ENCODE measurements at places on chromosomes 6 and 20.
A peak's percentile ranks its signal among the peaks of the same experiment; 100 is the strongest.

- no peak for DNase-seq
These were observed 6.4 kb downstream of the FBXO30 start for GRCh38 chr6:145808239-145808638.

GRCh38 chr6:73180763-73181619, 44.3 kb downstream of the KHDC1L start:
- DNase-seq = peak; percentile 32

- DNase-seq = no peak
These were observed 60.7 kb downstream of the TNFAIP3 start for GRCh38 chr6:137927777-137928218.

DNA sequence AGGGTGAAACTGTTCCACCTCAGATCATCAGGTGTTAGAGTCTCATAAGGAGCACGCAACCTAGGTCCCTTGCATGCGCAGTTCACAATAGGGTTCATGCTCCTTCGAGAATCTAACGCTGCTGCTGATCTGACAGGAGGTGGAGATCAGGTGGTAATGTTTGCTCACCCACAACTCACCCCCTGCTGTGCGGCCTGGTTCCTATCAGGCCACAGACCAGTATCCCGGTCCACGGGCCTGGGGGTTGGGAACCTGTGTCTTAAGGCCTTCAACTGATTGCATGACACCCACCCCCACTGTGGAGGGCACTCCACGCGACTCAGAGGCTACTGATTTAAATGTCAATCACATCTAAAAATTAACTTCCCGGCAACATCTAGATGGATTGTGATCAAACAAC, 411.2 kb upstream of the SULF2 start:
- DNase-seq = no peak

DNA sequence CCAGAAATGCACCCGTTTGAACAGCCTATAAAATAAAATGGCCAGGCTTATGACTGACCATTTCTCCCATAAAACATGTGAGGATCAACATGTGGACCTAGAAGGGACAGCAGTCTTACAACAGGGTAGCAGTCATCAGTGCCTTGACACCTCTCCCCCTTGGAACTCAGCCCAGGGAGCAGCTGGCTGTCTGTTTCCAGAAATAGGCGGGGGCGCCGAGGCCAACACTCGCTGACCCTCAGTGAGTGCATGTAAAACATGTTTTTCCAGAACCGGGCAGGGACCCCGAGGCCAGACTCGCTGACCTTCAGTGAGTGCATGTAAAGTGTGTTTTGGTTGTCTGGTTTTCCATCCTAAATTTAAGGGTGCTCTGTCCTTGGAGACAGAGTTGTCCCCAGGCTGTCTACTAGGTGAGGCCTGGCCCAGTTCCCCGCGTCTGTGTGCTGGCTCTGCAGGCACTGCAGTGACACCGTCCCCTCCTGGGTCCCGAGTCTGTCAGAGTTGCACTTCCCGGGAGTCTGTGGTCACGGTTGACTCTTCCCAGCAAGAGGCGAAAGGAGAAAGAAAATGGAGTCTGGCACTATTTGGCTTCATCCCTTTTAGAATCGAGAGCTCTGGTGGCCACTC, 19.8 kb upstream of the ADRM1 start:
- no peak for DNase-seq

GRCh38 chr6:169343886-169344749, 90.5 kb upstream of the THBS2 start:
- DNase-seq = no peak

DNA sequence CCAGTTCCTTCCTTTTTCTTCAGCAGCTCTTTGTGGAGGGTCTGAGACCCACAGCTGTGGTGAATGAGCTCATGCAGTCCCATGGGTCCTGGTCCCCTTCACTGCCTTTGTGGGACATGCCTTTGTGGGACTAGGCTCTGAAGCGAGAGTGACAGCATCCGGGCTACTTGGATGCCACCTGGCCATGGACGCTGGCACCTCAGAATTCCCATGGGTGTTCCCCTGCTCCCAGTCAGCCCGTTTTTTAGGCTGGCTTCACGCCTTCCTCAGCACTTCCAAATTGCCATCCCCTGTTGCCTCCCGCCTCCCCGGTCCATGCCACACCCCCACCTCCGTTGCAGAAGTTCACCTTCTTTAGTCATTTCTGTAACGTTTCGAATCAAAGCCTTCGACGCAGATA, 45.1 kb downstream of the RAMACL start:
- DNase-seq = no peak

DNA sequence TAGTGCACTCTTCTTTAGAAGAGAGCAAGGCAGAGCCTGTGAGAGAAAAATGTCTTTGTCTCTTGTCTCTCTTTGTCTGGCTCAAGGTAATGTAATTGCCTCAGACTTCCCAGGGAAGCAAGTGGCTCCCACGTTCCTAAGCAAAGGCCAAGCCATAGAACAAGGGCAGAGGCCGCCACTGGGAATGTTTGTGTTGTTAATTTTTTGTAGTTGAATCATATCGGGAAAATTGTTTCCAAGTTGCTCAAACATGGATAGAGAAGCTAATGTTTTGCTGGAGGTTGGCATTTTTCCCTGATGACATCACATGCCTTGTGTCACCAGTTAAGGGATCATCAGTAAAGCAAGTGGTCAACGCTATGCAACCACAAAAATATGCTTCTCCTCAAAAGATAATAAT, 211.5 kb upstream of the FOXA2 start:
- peak; percentile 20 for DNase-seq

GRCh38 chr6:140043357-140043756, 668.9 kb upstream of the CITED2 start:
- DNase-seq = no peak

DNA sequence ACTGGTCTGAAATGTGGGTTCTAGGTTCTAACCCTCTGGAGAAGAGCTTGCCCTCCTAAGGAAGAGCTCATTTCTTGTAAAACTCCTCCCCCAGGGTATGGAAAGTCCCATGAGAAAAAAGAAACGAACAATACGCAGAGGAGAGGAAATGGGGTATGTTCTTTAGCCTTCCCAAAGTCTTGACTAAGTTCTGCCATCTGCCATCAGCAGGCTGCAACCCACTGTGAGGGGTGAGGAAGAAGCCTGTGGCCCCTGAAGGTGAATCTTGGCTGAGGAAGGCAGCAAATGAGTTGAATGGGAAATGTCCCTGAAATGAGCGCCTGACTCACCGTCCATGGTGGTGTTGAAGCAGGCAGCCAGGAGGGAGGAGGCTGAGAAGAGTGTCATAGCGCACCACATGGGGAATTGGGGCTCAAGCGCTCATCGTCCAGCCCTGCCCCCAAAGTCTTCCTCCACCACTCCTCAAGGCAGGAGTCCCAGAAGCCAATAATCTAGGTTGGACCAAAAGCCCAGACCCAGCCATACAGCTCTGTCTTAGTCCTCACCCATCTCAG, 10.4 kb upstream of the MATN4 start:
- no peak for DNase-seq

DNA sequence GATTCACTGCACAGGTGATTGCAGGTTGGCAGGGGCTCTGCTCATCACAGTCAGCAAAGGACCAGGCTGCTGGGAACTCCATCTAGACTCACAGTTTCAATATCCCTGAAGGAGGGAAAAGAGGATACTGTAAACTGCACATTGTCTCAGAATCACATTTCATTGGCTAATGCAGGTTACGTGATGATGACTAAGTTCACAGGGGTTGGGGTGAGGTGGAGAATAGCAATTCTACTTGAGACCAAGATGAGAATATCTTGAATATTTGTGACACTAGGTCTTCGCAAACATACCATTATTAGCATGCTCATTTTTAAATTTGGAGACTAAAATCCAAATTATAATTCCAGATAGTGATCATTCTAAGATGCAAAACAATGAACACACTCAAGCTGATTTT, 208.5 kb upstream of the CITED2 start:
- no peak for DNase-seq

- no peak for DNase-seq
These were observed 875 bp upstream of the ZBTB9 start for GRCh38 chr6:33453393-33454008.

DNA sequence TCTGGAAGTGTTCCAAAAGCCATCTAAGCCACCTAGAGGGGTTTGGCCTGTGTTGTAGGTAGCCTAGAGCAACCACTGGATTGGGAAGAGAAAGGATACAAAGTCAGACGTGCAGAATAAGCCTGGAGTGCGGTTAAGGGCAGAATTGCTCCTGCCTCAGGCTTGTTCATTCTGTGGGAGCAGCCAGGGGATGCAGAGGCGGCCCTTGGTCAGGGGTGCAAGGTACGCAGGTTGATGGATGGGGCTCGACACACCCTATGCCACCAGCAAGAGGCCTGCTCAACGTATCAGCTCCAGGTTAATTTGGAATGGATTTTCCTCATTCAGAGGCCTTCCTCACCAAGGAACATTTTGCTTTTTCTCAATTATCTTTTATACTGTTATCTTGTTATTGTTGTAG, 129.8 kb downstream of the SLC23A2 start:
- DNase-seq = no peak

GRCh38 chr6:43974643-43975230, 152.5 kb downstream of the MRPL14 start:
- no peak for DNase-seq

DNA sequence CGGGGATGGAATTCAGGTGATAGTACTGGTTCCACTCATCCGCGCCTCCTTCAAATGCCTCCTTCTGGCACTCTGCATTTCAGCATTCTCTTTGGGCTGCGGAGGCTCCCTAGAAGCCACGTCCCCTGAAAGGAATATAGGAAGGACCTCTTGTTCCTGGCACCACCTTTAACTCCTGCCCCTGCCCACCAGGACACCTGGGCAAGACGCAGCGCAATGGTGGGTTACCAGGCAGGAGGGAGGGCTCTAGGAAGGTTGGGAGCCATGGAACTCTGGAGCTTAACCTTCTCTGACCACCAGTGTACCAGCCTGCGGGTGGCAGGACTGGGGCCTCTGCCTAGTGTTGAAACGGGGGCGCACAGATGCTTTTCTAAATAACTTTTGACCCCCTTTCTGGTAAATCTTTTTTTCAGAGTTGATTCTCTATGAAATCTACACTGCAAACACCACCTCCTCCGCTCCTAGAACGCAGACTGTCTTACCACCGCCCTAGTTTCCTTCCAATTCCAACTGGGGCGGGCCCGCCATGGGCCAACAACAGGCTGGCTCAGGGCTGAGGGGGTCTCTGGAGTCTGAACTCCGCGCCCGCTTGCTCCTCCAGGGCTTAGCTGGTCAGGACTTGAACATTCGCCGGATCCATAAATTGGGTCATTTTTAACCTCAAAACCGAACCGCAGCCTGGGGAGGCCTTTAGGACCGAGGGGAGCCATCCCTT, 871 bp upstream of the SYNDIG1 start:
- no peak for DNase-seq

DNA sequence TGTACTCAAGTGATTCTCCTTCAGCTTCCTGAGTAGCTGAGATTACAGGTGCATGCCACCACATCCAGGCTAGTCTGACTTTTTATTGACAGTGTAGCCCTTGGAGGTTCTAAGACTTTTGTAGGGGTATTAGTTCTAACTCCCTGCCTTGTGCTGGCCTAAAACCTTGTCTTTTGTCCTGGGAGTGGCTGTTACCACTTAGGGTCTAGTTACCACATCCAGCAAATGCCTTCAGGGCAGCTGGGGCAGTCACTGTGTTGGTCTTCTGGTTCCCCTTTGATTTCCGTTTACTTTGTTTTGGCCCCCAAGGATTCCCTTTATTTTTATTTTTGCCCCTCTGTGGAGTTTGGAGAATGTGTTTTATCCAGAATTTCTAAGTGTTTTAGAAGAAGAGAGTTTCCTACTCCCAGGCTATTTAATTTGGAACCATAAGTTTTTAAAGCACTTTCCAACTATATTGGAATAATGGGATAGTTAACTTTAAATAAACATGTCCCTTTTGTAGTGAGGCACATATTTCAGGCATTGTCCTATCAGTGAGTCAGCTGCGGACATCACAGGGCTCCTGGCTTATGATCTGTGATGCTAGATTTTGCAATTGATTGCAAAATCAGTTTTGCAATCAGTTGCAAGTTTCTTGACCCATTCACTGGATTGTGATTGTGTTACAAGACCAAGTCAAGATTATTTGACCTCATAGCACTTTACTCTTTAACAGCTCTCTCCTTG, 25.0 kb downstream of the IL22RA2 start:
- DNase-seq = no peak

DNA sequence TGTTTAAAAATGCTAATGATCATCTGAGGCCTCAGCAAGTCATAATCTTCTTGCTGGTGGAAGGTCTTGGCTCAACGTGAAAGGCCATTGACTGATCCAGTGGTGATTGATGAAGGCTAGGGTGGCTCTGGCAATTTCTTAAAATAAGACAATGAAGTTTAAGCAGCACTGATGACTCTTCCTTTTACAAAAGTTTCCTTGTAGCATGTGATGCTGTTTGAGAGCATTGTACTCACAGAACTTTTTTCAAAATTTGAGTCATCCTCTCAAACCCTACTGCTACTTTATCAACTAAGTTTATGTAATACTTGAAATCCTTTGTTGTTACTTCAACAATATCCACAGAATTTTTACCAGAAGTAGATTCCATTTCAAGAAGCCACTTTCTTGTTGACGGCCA, 382.3 kb downstream of the ESR1 start:
- DNase-seq = no peak

DNA sequence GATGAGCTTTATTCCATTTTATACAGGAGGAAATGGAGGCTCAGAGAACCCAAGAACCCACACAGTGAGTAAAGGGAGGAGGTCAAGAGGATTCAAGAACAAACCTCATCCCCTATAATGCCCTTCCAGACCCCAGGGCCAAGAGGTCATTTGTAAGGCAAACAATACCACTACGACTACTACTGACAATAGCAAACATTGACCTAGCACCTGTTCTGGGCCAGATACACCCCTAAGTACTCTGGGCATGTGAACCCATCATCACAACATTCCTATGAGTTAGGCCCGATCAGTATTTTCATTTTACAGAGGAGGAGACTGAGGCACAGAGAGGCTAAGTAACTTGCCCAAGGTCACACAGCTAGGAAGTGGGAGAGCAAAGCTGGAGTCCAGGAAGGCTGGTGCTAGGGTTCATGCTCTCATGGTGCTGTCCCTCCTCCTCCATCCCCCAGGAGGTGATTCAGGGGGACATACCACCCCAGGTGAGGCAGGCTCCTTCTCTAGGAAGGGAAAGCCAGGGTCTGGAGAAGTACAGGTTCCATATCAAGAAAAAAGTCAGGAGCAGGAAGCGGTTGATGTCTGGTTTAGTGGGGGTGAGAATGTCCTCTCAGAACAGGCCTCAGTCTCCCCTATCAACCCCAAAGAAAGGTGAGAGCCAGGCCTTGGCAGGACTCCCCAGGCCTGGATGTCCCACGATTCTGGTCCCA, 13.7 kb downstream of the SLC13A3 start:
- no peak for DNase-seq

GRCh38 chr6:39665861-39666260, 59.3 kb downstream of the KIF6 start:
- no peak for DNase-seq

GRCh38 chr6:92538275-92538674, 881.1 kb downstream of the EPHA7 start:
- DNase-seq = no peak
